Activated T-cell treated with anti-CD3 and anti-CD28 coated beads, Interleukin-2, amount 50 U/mL, for 48 hours (primary cell): ENCODE measurements at places on chromosomes 5 and 9.

DNA sequence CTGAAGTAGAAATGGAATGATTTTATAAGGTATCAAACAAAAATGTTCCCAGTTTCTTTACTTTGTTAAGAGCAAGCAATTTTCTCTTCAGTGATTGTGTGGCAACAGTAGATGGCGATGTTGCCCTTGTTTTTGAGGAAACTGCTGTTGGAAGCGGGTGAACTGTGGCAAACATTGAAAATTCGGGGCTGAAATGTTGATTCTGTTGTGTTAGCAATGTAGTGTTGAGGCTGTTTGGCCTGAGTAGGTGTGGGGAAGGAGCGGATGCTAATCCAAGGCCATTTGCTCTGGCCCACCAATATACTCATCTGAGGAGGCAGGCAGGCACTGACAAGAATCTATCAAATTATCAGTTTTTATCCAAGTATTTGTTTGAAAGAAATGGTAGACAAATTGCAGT, 129.8 kb downstream of the SLC12A2 start:
- DNase-seq: no peak

DNA sequence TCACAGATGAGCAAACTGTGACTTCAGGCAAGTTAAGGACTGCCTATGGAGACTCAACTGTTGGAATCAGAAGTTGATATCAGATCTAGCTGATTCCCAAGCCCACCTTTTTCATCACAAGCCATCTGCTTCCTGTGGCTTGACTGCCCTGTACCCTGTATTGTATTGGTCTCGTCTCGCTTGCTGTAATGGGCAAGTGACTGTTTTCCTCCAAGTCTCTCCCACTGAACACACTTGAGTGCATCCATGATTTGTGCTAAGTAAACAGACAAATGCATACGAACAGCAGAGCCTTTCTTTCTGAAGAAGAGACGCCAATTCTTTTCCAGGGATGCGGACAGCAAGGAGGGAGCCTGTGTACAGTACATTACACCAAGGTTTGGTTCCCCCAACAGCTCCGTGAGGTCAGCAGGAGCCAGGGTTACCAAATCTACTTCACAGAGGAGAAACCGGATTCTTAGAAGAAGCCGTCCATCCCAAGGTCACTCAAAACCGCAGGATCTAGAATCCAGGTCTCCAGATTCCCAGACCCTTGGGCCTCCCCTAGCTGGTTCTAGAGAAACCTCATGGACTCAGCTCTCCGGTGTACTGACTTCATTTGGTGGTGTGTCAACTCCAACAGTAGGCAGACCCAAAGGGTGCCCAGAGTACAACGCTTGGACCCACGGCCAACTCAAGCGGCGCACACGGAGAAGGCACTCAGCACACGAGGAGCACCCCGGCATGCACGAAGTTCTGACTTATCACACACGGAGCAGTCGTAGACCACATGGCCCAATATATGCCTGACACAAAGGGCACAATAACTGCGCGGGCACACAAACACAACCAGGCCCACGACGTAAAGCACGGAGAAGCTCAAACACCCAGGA, 1.1 kb downstream of the BAG1 start:
- DNase-seq: no peak

GRCh38 chr9:616694-617093, 224.8 kb upstream of the DMRT1 start:
- no peak for DNase-seq

DNA sequence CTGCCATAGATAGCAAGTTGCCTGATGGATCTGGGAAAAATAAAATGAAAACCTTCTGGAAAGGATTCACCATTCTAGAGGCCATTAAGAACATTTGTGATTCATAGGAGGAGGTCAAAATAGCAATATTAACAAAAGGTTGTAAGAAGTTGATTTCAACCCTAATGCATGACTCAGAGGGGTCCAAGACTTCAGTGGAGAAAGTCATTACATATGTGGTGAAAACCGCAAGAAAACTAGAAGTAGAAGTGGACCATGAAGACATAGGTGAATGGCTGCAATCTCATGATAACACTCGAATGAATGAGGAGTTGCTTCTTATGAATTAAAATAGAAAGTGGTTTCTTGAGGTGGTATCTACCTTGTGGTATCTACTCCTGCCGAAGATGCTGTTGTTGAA, 86.6 kb downstream of the GABRA1 start:
- no peak for DNase-seq

DNA sequence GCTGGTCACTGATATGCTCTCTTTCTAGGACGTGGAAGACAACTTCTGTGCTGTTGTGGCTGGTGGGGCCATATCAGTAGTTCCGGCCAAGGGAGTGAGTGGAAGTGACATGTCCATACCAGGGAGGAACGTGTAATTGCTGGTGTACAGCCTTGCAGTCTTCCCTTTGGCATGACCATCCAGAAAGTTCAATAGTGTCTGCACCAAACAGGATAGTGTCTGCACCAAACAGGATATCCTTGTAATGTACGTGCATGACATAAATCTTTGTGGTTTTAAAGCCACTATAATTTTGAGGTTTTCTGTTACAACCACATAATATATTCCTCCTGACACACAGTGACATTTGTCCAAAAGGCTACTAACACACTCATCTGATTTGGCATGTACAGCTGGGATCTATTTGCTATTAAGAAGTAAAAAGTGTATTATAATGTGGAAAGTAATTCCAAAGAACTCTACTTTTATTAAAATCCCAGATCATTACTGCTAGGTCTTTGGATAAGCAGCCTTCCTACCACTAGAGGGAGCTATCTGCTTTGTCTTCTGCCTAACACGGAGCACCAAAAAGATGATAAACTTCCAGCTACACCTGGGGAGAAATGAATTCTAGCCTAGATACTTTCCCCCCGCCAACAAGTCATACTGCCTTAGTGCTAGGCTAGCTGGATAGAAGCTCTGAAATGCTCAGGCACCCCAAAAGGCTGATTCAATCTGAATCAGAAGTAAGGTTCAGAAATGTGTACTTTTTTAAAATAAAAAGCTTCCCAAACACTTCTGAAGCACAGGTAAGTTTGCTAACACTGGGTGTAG, 52.7 kb downstream of the RNF145 start:
- peak; percentile 30 for DNase-seq

- no peak for DNase-seq
Observed at GRCh38 chr9:137620048-137620405, 1.2 kb downstream of the EHMT1 start.

- no peak for DNase-seq
Observed at GRCh38 chr5:163407034-163407655, 30.2 kb upstream of the CCNG1 start.

DNA sequence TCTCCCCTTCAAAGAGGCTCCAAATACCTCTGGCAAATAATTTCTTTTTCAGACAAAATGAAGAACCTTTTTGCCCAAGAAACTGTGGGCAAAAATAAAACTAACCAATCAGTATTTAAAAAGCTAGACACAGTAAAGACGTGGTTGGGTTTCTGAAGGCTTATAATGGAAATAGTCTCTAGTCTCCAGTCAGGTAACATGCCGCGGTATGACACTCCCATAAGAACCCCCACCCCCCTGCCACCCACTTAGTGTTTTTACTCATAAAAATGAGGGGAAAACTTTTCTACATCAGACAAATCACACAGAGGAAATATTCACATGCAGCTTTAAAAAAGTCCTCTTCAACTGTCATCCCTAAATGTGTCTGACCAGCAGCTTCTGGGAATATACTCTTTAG, 105.3 kb downstream of the THBS4 start:
- DNase-seq: no peak

DNA sequence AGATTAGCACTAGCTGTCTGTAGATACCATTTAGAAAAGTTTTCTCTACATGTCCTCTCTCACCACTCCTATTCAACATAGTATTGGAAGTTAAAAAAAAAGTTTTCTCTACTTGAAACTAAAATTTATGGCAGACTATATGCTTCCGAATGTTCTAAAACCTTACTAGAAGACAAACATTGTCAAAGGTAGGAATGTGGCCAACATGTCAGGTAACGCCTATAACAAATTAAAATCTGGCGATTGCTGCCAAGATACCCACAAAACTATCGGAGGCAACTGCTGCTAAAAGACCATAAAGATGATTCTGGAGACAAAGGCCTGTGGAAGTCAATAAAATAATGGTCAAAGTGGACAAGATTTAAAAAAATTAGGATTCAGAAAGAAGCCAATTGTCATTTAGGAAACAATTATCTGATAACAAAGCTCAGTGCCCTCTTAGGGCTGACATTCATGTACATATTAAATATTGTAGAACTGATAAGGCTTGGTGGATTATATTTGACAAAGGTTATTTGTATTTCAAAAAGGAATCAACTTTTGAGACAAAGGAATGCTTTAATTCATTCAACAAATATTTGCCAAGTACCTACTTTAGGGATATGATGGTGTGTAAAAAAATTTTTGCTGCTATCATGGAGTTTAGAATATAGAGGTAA, 52.7 kb downstream of the CDKN2A start:
- DNase-seq: no peak

DNA sequence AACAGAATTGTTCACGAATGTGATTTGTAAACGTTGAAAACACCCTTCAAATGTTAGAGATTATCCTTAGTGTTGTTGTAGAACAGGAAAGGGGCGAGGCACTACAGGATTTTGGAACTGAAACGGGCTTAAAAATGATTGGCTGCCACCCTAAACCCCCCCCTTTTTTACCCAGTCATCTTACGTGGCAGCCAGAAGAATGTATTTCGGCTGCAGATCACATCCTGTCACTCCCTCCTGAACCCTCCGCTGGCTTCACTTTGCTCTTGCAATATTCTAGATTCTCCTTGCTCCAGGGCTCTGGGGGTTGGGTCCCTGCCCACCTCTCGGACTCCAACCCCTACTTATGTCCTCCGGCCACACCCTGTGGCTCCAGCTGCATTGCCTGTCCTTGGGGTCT, 13.9 kb upstream of the UNC5A start:
- DNase-seq: no peak

GRCh38 chr5:80300125-80300524, 19.7 kb upstream of the SPZ1 start:
- DNase-seq: no peak

GRCh38 chr5:10442576-10442975, 897 bp downstream of the ROPN1L start:
- DNase-seq: no peak

DNA sequence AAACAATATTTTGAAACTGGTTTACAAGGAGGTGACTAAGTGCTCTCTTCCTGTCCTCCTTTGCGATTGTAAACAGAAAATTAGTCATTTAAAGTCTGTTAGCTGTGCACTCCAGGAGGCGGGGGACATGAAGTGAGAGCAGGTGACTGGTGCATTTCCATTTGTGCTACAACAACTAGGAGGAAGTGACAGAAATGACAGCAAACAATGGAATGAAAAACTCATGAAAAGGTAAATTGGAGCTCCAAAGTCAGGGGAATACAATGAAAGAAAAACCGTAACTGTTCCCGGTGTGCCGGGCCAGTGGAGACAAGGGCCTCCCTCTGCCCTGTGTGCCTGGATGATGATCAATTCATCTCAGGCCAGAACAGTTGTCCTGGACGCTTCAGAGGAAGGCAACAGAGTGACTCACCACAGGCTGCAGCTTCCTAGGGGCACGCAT, 439.9 kb downstream of the GADD45G start:
- peak; percentile 31 for DNase-seq

DNA sequence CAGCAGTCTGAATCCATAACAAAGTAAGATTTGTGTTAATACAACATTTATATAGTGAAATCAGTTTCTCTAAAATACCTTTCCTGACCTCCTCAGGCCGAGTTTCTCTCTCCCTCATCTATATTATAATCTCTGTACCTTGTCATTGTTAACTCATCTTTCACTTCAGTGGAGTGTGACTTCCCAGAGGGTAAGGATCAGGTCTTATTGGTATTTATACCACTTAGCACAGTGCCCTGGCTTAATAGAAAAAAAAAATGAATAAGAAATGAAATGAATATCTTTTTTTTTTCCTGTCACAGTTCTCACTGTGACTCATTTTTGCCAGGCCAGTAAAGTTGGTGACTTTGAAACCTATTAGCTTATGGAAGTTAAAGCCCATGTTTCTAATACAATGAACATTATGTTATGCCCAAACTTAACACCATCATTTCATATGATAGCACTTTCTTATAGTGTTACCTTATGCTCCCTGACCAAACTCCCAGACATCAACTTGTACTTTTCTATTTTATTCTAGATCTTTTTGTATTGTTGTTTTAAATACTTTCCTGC, 90.1 kb downstream of the NR3C1 start:
- no peak for DNase-seq

- DNase-seq: no peak
Observed at GRCh38 chr5:164600274-164600673, 1094.9 kb downstream of the MAT2B start.

DNA sequence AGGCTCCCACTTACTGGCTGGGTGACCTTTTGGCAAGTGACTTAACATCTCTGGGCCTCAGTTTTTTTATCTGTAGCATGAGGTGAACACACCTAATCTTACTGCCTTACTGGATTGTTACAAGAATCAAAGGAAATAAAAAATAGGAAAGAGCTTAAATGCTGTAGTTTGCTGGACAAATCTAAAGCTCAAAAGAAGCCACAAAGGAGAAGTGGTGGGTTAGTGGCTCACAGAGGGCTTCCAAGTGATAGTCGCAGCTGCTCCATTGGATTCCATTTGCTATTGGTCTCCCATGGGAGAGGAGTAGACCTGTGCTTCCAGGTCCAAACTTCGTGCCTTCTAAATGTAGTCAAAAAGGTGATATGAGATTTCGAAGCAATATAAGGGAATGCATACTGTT, 123.6 kb downstream of the SEMA6A start:
- DNase-seq: no peak

- no peak for DNase-seq
Observed at GRCh38 chr5:113122053-113122452, 145.5 kb downstream of the DCP2 start.

DNA sequence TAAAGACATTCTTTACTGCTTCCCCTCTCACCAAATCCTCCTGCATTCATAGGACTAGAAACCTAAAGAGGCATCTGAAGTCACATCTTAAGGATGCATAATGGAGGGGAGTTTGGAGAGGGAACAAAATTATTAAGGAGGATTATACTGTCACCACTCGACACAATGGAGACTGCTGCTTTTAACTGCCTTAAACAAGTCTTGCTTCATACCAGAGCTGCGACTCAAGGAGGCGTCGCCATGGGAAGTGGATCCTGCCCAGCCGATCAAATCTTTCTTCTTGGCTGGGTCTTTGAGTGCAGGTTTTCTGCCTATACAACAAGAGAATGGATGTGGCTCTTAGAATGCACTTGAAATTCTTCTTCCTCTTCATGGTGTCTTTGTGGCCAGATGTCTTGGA, 66.7 kb upstream of the FOXE1 start:
- DNase-seq: no peak
